ENCODE measurements at places on chromosomes 7 and 10. TPM values are rescaled to one million over a fixed set of nuclear protein-coding genes. Genes with fewer than 3 reads are reported as not detected.

GRCh38 chr10:69426376-69426727 lies 9.6 kb upstream of the TACR2 start:
- H3K27ac ChIP-seq = no peak overlapping the region
- H3K36me3 ChIP-seq = no peaks in the 10 kb centered on the region
- H3K4me1 ChIP-seq = no peaks in the 10 kb centered on the region
- no peaks in the 10 kb centered on the region for H3K27me3 ChIP-seq
- no peak overlapping the region for H3K4me3 ChIP-seq

The GLCCI1 gene
- total RNA-seq = 7.9 TPM

- H3K27ac ChIP-seq = no peak overlapping the region
- H3K27me3 ChIP-seq = no peaks in the 10 kb centered on the region
- no peaks in the 10 kb centered on the region for H3K36me3 ChIP-seq
- H3K4me3 ChIP-seq = no peak overlapping the region
Measured at GRCh38 chr7:138036135-138036534, 34.2 kb upstream of the CREB3L2 start.

DNA sequence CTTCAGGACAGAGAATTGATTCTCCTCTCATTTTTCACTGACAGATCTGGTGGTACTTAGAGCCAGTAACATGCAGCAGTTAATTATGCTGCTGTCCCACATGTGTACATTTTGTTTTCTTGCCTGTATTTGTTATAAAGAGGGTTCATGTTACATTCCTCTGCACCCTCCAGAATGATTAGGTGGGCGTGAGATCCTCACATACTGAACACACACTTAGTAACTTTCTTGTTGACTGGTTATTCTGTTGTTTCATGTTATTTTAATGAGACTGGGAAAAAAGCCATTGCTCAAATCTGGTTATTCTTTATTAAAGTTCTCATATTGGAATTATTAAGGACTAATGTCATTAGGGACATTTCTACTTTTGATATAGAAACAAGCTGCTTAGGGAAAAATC lies 409.1 kb downstream of the SDK1 start:
- no peak for DNase-seq
- H3K4me3 ChIP-seq = no peak overlapping the region
- H3K4me1 ChIP-seq = no peaks in the 10 kb centered on the region
- H3K27ac ChIP-seq = no peak overlapping the region

DNA sequence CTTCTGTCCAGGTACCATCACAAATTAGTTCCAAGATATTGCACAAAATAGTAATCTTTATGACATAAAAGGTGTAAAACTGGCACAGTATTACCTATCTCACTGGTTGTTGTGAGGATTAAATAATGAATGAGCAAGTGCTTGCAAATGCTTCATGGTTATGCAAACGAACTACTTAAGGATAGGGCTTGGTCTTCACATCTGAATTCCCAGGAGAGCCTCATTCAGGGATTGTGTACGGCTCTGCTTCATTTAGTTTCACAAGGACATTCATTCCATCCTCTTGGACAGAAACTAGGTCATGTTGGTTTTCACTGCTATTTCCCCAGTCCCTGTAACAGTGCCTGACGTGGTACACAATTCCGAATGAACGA lies 12.1 kb downstream of the ABCA13 start:
- H3K36me3 ChIP-seq = no peaks in the 10 kb centered on the region
- no peak overlapping the region for H3K4me3 ChIP-seq
- H3K27ac ChIP-seq = no peak overlapping the region
- no peaks in the 10 kb centered on the region for H3K4me1 ChIP-seq
- no peaks in the 10 kb centered on the region for H3K27me3 ChIP-seq
